ENCODE measurements at places on chromosomes 2 and 18.
A peak's percentile ranks its signal among the peaks of the same experiment; 100 is the strongest.

DNA sequence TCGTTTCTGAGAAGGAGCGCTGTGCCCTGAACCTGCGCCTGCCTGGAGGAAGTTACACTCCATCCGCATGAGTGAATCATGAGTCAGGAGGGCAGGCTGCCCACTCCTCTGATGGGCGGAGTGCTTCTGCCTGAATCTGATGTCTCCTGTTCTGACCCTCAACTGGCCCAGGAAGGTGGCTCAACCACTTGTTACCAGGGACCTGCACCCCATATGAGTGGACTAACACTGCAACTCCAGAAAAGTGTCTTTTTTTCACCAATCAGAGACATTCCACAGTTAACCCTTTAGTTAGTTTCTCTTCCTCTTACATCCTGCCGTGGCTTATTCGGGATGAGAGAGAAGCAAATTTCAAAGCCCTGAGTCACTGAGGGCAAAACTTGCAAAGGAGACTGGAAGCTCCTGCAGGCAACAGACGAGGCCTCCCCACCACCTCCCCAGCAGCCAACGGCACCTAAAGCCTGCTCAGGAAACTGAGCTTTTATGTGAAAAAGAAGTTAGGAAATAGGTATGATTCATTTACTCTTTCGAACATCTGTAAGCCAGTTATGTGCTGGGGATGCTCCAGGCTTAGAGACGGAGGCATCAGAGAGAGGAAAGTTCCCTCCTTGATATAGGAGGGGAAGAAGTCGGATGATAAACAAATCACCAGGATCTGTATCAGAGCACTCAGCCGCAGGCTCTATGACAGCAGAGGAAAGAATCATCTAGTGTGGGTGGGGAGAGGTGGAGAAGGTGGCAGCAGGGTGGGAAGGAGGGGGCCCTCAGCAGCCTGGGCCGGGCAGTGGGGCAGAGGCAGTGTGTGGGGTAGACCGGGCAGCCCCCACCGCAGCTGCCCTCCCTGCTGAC is 30.9 kb downstream of the MBP start:
- peak; percentile 38 for DNase-seq

GRCh38 chr2:159077869-159078268 is 109.4 kb downstream of the TANC1 start:
- DNase-seq, result no peak

DNA sequence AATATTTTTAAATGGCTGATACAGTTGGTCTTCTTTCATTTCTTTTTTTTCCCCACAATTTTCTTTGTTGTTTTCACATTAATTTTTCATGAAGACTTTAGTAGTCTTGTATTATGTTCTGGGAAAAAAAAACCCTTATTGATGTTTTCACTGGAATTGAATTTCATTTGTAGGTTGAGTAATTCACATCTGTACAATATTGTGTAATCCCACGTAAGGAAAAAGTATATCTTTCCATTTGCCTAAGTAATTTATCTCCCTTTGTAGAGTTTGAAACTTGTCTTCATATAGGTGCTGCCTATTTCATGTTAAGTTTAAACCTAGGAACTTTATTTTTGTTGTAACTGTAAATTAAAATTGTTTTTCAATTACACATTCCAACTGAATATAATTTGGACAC is 2.0 kb downstream of the DNAJC27 start:
- DNase-seq, result no peak

- DNase-seq, result no peak
These were observed 175.2 kb downstream of the METTL4 start for GRCh38 chr18:2396162-2396505.

DNA sequence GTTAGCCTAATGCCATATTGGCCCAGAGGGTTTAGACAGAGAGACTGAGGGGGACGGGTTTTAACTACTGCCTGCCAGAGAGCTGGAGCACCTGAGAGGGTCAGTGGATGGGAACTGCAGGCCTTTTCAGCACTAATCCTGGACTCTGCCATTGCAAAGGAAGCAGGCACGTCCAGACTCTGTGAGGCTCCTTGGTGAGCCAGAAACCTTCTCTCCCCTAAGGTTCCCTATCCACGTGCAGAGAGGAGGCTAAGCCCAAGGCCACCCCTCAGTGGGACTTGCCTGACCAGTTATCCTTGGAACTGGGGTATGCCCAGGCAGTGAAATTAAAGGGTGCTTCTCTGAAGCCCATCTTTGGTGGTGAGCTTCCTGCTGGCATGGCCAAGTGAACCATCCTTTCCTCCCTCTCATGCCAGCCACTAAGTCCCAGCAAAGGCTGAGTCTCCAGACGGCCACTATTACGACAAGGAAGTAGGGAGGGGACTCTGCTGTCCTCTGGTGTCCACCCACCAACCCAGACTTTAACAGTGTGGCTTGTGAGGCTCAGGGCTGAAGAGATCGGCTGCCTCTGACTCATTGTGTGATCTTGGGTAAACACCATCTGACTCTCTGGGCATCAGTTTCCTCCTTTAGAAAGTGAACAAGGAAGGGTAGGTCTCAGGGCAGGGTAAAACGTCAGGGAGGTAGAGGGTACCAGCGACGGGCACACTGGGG is 3.9 kb upstream of the MLPH start:
- DNase-seq, result no peak

DNA sequence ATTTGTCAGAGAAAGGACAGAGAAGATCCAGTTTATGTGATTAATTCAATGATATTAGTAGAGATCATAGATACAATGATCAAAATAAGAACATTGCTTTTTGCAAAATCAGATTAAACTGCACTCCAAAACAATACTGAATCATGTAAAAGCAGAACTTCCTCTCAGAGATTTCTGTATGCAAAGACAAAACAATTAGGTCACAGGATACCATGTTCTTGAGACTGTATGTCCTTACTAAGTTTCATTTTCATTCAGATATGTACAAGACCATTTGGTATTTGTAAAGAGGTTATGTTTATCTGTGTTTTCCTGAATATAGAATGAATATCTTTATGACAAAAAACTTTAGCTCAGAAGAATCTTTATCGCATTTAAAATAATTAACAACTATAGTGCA is 161.8 kb downstream of the DLGAP1 start:
- DNase-seq, result no peak

All from esophagus squamous epithelium (tissue), 5 donors.